ENCODE measurements at places on chromosomes 1 and 21.

- DNase-seq: peak; percentile 96
These were observed 603.5 kb upstream of the ADAMTS5 start for GRCh38 chr21:27570306-27570868.

GRCh38 chr1:43232482-43232881 is 37.3 kb upstream of the TMEM125 start:
- no peak for DNase-seq

GRCh38 chr1:15620155-15620545 is 2.9 kb downstream of the DDI2 start:
- no peak for DNase-seq

DNA sequence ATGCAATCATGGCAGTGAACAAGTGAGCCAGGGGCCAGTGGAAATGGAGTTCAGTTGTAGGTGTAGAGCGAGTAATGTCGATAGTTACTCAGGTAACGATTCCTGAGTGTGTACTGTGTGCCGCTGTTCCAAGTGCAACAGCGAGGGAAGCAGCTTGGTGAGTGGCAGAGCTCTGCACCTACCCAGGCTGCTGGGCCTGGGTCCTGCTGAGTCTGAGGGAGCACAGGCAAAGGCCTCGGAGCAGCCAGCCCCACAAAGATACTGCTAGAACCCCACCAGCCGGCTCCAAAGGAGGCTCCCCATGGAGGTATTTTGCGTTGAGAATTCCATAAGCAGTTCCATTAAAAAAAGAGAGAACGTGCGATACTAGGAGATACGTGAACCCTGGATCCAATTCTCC is 23.2 kb downstream of the PARP1 start:
- no peak for DNase-seq

DNA sequence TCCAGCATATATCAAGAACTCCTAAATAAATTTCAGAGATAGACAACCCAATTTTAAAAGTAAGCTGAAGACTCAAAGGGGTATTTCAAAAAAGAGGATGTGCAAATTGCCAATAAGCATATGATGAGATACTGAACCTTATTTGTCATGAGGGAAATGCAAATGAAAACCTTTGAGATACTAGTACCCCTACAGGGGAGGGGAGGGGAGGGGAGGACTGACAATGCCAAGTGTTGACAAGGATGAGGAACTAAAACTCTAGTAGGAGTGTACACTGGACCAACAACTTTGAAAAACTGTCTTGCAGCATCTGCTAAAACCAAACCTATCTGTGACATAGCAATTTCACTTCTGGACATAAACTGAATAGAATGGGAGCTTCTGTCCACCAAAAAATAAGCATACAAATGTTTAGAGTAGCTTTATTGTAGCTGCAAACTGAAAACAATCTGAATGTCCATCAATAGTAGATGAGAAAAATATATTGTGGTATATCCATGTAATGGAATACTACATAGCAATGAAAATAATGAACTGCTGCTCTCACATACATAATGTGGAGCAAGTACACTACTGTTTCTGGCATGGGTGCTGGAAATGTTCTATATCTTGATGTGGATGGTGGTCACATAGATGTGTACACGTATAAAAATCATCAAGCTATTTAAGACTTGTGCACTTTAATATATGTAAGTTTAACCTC is 57.2 kb downstream of the CDK18 start:
- no peak for DNase-seq

DNA sequence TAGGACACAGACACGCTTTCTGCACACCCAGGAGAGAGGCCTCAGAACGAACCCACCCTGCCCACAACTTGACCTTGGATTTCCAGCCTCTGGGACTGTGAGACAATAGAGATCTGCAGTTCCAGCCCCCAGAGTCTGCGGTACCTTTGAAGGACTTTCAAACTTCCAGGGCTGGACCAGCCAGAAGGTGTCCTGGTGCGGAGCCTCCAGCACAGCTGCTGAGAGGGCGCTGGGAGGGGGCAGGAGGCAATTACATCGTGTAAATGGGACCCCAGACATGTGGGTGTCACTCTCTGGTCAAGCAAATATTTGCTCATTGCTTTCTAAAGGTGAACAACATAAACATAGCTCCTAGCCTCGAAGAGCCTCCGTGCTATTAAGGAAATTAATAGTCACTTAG is 58.7 kb upstream of the ACTRT2 start:
- no peak for DNase-seq

DNA sequence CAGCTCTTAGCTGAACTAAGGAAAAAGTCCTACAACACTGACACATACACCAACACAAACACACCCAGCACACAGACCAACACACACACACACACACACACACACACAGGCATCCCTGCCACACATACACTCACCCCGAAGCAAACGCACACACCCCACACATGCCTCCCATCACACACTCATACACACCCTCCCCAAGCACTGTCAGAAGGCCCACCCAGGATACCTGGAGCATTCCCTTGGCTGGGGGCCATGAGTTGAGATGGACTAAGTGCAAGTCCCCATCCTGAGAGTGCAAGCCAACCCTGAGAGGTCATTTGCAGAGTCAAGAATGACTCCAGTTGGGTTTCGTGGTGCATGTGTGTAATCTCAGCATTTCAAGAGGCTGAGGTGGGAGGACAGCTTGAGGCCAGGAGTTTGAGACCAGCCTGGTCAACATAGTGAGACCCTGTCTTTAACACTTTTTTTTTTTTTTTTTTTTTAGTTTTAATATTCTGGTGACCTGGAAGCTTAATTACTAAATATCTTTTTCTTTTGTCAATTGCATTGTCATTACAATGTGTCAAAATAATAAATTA is 117.3 kb downstream of the RHOU start:
- DNase-seq: no peak

GRCh38 chr1:228911225-228912210 is 176.2 kb downstream of the RHOU start:
- no peak for DNase-seq

- DNase-seq: no peak
These were observed 164.4 kb downstream of the DYRK1A start for GRCh38 chr21:37530901-37531351.

DNA sequence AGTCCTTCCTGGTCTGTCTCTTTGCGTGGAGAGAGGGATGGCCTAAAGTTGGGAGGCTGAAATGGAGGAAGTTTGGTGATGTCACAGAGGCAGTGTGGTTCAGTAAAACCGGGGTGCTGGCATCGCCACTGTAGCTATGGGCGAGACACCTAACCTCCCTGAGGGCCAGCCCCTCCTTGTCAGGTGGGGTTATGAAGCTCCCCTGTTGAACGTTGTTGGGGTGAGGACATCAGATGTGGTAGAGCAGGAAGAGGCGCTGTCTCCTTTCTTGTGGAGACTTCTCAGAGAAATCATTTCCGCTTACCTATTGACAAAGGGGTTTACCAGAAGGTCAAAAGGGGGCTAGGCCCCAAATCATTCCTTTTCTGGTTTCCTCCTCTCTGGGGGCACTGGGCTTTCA is 294.7 kb downstream of the SIPA1L2 start:
- no peak for DNase-seq

DNA sequence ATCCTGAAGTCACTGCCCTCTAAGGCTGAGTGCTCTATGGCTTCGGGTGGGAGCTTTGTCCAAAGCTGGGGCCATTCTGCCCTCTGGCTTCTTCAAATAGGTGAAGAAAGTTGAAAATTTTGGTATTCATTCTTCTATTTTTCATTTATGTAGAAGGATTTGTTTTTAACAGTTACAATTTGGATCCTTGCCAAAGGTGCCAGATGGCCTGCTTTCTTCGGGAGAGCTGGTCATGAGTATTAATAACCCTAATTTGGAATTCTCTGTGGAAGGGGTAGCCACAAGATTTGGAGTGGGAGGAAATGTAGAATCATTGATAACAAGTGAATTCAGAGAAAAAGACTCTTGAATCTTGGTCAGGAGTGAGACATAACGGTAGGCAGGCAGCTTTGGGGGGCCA is 370.4 kb upstream of the ST6GALNAC5 start:
- no peak for DNase-seq

DNA sequence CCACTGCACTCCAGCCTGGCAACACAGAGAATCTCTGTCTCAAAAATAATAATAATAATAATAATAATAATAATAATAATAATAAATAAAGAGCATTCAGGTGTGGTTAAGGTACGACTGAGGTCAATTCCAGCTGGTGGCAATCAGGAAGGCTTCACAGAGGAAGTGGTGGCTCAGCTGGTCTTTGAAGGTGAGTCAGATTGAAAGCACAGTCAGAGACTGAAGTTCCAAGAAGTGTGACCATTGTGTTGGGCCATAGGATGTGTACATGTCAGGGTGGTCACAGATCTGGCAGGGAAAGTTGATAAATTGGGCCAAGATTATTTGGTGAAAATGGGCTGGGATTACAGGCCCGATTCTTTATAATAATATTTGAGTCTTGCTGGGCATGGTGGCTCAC is 31.0 kb upstream of the MED18 start:
- no peak for DNase-seq

- DNase-seq: no peak
These were observed 33.3 kb downstream of the PLEKHO1 start for GRCh38 chr1:150183061-150183460.

- DNase-seq: no peak
These were observed 3.0 kb upstream of the NFIA start for GRCh38 chr1:61079296-61079897.

DNA sequence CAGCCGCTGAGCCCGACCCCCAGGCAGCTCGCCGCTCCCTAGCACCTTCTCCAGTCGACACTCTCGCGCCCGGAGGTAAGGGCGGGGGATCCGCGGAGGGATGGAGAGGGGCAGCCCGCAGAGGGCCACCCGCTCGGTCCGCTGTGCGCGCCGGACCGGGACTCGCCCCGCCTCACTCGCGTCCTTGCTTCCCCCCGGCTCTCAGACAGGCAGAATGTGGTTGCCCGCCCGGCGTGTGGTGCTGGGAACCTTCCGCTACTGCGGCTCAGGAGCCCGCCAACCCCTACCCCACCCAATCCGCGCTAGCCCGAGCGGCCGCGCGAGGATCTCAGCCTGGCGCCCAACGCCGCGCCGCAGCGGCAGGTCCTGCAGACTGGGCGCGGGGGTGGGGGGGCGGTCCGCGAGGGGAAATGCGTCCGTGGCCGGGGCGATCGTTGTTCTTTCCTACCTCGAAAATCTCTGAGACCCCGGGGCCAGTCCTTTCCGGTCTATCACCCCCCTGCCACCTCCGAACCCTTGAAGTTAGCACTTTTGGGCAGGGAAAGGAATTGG is 404 bp downstream of the LRRC8C start:
- DNase-seq: no peak

DNA sequence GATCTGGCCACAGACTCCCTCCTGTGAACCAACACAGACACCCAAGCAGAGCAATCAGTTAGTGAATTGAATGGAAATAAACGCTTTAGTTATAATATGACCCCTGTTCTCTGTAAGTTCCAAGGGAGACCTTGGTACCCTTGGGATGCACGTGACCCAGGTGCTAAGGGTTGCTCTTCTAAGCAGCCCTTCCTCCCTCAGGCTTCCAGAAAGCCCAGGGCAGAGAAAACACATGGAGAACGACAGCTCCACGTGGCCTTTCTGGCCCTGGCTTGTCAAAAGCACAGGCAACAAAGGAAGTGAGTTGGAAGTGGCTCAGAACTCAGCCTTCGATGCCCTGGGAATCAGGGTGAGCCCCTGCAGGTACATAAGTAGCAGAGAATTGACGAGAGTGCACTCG is 57.4 kb downstream of the LACTBL1 start:
- DNase-seq: no peak

DNA sequence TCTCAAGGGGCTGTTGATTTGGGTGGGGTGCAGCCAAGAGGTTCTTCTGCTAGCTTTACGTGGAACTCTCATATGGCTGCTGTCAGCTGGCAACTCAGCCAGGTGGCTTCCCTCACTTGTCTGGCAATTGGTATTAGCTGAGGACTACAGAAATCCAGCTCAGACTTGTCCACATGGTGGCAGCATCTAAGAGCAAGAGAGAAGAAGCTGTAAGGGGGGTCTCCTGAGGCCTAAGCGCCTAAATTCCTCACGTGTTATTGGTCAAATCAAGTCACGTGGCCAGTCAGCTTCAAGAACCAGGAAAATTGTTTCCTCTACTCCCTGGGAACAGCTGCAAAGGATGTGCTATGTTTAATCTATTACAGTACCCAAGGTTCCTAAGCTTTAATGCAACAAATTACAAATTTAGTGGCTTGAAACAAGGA is 4.2 kb upstream of the DYRK3 start:
- peak; percentile 87 for DNase-seq

- DNase-seq: peak; percentile 75
These were observed 32.4 kb downstream of the GNB1 start for GRCh38 chr1:1858382-1859086.

DNA sequence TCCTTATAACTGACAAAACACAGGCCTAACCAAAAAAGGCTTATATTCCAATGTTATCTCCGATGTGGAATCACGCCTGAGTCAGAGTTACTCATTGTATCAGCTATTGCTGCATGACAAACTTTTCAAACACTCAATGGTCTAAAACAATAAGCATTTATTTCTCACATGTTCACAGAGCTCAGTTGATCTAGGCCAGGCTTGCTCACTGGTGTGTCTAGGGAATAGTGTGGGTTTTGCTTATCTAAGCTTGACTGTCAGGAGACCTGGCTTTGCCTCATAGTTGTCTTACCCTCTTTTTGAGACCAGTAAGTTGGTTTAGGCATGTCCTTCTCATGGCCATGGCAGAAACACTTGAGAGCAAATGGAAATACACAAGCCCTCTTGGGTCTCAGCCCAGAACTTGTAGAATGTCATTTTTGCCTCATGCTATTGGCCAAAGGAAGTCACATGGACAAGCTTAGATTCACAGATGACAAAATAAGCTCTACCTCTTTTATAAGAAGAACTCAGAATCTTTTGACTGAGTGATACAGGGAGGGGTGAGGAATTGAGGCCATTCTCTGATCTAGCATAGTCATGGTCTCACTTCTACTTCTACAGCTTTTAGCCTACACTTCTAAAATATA is 130.8 kb downstream of the HMCN1 start:
- DNase-seq: peak; percentile 98

DNA sequence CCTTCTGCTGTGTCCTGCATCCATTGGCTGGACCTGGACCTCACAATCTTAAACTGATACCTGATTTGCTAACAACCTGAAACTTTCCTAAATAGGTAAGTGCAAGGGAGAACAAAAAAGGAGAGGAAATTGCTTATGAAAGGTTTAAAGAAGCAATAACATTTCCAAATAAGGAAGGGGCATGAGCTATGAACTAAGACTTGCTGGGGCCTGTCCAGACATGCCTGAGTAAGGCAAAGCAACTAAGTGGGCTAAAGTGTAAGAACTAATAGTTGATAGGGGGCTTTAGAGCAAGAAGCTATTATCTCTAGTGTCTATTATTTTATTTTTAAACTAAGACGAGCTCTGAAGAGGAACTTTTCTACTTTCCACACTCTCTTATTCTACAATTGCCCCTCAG is 11.6 kb downstream of the JMJD4 start:
- no peak for DNase-seq

DNA sequence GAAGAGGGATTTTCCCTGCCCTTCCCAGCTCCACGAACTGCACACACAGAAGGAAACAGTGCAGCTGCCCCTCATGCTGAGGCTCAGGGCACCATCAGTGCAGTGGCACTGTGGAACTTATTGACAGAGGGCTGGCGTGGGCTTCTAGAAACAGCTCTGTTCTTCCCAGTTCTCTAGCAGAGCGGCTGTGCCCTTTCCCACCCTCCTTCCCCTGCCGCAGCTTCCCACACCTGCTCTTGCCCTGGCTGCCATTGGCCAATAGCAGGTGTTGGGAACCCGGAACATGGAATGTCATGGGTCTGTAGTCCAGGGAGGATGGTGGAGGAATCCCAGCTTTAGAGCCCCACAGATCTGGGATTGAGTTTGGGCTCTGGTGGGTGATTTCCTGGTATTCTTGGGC is 343.8 kb downstream of the RPS6KC1 start:
- DNase-seq: no peak

GRCh38 chr21:33383056-33383888 is 19.9 kb upstream of the IFNGR2 start:
- peak; percentile 57 for DNase-seq

Measured in stromal cell of bone marrow (primary cell).